ENCODE measurements at places on chromosomes 1 and 21. TPM values are rescaled to one million over a fixed set of nuclear protein-coding genes. Genes with fewer than 3 reads are reported as not detected.

The INAVA gene
- 128 TPM for total RNA-seq

The UMODL1 gene
- total RNA-seq: not detected

The ZBTB40 gene
- 21.6 TPM for total RNA-seq

The IL24 gene
- 1.8 TPM for total RNA-seq

The DNASE2B gene
- total RNA-seq: not detected

The RIPPLY3 gene
- total RNA-seq: 11.4 TPM

The ACTN2 gene
- not detected for total RNA-seq

The CELA2A gene
- not detected for total RNA-seq

The NR1I3 gene
- not detected for total RNA-seq

The COL8A2 gene
- total RNA-seq: 0.58 TPM

The CACNA1E gene
- not detected for total RNA-seq

GRCh38 chr1:19651141-19651737, 7.1 kb downstream of the NBL1 start:
- no peak overlapping the region for H3K4me3 ChIP-seq
- H3K36me3 ChIP-seq: no peaks in the 10 kb centered on the region

GRCh38 chr21:33414926-33415325, 11.7 kb downstream of the IFNGR2 start:
- H3K27ac ChIP-seq: no peak overlapping the region
- H3K4me3 ChIP-seq: no peak overlapping the region

DNA sequence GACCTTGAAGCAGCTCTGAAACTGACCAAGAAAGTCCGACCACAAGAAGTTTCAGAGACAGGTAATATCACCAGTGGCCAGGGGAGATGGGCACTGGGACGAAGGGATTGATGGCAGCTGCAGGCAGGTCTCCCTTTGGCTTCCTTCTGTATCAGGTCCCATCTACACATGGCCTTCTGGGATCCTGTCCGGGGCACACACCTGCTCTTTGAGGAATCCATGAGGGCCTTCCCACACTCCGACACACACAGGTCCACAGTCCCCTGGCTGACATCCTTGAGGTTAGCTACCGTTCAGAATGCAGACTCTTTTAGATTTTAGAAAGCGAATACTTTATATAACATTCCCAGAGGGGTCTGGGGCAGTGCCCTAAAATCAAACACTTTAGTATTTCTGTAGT, 26.5 kb upstream of the TMEM125 start:
- DNase-seq: no peak
- H3K27ac ChIP-seq: no peak overlapping the region
- no peak overlapping the region for H3K4me3 ChIP-seq
- H3K4me1 ChIP-seq: peaks cover 9% of the 10 kb centered on the region

DNA sequence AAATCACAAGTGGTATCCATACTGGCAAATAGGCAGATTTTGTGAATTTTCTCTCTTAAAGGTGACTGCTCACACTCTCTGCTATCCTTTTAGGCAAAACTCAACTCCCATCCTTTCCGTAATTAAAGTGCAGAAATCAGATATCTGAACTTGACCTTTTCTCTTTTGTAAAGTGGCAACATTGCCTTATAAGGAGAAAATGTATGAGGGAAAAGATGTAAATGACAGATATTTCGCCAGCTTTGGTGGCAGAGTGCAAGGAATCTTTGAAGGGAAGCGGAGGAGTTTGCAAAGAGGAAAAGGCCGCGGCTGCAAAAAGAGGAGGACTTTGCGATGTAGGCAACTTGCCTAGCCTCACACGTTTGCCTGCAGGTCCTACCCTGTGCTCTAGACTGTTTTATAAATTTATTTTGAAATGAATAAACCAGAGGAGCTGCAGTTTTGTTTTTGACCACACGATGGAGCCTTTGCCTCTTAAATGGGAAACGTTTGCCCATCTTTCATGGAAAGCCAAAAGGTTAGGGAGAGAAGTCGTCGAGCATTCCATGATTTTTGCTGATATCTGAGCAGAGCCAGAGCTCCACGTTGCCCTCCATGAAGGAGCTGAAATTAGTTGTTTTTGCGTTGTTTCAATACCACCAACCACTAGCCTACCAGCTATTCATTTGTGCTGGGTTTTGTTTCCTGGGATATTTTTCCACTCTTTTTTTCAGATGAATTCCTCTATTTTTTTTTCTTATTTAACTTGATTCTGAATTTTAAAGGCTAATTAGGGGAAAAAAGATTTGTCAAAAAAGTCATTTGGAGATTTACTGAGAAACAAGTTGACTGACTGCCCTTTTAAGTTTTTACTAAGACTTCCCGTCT, 242.3 kb downstream of the LMX1A start:
- no peaks in the 10 kb centered on the region for H3K36me3 ChIP-seq
- H3K4me1 ChIP-seq: peaks cover 14% of the 10 kb centered on the region
- no peak overlapping the region for H3K27ac ChIP-seq
- no peak overlapping the region for H3K4me3 ChIP-seq
- peak; percentile 91 for DNase-seq
- H3K27me3 ChIP-seq: peaks cover 18% of the 10 kb centered on the region

GRCh38 chr1:5704561-5705514, 287.4 kb downstream of the NPHP4 start:
- H3K27ac ChIP-seq: no peak overlapping the region
- peaks cover 79% of the 10 kb centered on the region for H3K27me3 ChIP-seq
- H3K4me1 ChIP-seq: no peaks in the 10 kb centered on the region
- DNase-seq: no peak

- H3K27me3 ChIP-seq: no peaks in the 10 kb centered on the region
- peaks cover 46% of the 10 kb centered on the region for H3K4me1 ChIP-seq
- peak overlapping the region; percentile 55 for H3K4me3 ChIP-seq
- DNase-seq: peak; percentile 85
- no peaks in the 10 kb centered on the region for H3K36me3 ChIP-seq
Observed at GRCh38 chr1:163174524-163175437, 27.9 kb downstream of the RGS5 start.

GRCh38 chr21:28489162-28489561, 503.5 kb downstream of the LTN1 start:
- no peaks in the 10 kb centered on the region for H3K4me1 ChIP-seq
- no peaks in the 10 kb centered on the region for H3K27me3 ChIP-seq

DNA sequence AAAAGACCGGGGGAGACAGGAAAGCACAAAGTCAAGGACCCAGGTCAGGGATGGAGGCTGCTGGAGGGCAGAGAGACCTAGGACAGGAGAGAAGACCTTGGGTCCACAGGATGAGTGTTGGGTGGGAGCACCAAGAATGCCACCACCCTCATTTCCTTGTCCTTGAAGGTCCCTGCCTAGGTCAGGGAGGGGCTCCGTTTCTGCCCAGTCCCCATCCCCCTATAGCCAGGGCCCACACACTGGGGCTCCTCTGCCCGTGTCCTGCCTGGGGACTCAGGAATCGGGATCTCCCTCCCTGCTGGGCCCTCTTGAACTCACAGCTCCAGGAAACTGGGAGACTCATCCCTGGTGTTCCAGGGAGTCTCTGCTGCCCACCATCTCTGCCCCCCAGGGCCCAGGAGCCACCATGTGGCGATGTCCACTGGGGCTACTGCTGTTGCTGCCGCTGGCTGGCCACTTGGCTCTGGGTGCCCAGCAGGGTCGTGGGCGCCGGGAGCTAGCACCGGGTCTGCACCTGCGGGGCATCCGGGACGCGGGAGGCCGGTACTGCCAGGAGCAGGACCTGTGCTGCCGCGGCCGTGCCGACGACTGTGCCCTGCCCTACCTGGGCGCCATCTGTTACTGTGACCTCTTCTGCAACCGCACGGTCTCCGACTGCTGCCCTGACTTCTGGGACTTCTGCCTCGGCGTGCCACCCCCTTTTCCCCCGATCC, 584 bp downstream of the TINAGL1 start:
- no peak for DNase-seq
- peaks cover 3% of the 10 kb centered on the region for H3K36me3 ChIP-seq
- no peaks in the 10 kb centered on the region for H3K27me3 ChIP-seq
- H3K27ac ChIP-seq: peak overlapping the region; percentile 98

GRCh38 chr1:87968197-87968955, 639.7 kb downstream of the LMO4 start:
- no peaks in the 10 kb centered on the region for H3K36me3 ChIP-seq
- no peak overlapping the region for H3K4me3 ChIP-seq
- H3K4me1 ChIP-seq: peaks cover 21% of the 10 kb centered on the region

GRCh38 chr21:43603641-43604504, 55.4 kb downstream of the HSF2BP start:
- H3K27ac ChIP-seq: no peak overlapping the region
- no peaks in the 10 kb centered on the region for H3K27me3 ChIP-seq
- H3K4me1 ChIP-seq: peaks cover 43% of the 10 kb centered on the region
- DNase-seq: no peak

DNA sequence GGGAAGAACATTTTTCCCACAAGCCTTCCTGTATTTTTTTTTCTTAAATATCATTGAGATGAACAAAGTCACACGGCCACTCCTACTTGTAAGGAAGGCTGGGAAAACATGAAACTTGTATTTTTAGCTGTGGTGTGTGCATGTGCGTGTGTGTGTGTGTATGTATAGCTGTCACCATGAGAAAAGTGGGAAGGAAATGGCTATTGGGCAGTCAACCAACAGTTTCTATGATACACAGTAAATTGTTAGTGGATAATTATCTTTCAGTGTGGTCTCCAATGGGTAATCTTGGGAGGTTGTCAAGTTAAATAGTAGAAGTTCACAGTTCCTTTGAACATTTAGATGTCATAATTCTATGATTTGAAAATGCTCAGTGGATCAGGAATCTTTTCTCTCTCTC, 132.7 kb upstream of the USP24 start:
- no peak overlapping the region for H3K4me3 ChIP-seq
- no peak for DNase-seq

GRCh38 chr21:33800753-33801423, 114.7 kb downstream of the ATP5PO start:
- DNase-seq: peak; percentile 38
- H3K4me3 ChIP-seq: no peak overlapping the region
- no peaks in the 10 kb centered on the region for H3K27me3 ChIP-seq
- H3K27ac ChIP-seq: peak overlapping the region; percentile 85

- DNase-seq: no peak
- H3K27ac ChIP-seq: no peak overlapping the region
- no peaks in the 10 kb centered on the region for H3K36me3 ChIP-seq
- no peak overlapping the region for H3K4me3 ChIP-seq
- no peaks in the 10 kb centered on the region for H3K27me3 ChIP-seq
Observed at GRCh38 chr1:94111879-94112278, 9.1 kb downstream of the ABCA4 start.

DNA sequence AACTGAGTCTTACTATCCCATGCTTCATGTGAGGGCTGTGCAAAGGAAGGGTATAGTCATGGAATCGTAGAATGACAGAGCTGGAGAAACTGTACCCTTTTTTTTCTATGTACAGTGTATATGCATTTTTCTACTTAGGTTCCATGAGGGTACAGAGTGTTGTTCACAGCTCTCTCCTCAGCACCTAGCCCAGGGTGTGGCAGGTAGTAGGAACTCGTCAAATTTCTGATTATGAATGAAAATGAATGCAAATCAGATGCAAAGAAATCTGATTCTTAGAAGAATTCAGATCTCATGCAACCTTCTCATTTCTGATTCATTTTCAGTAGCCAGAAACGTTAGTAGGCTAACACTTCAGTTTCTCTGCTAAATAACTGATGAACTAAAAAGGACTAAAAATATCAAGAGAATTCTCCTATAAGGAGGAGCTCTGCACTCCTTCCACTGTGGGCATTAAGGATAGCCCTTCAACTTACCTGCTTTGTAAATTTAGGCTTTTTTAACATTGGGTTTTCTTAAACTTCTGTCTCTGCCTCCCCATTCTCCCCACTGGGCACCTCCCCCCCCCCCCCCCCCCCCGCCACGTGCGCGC, 18.0 kb upstream of the HHAT start:
- DNase-seq: no peak
- no peak overlapping the region for H3K27ac ChIP-seq
- H3K4me3 ChIP-seq: peak overlapping the region; percentile 68
- H3K27me3 ChIP-seq: no peaks in the 10 kb centered on the region
- no peaks in the 10 kb centered on the region for H3K36me3 ChIP-seq

DNA sequence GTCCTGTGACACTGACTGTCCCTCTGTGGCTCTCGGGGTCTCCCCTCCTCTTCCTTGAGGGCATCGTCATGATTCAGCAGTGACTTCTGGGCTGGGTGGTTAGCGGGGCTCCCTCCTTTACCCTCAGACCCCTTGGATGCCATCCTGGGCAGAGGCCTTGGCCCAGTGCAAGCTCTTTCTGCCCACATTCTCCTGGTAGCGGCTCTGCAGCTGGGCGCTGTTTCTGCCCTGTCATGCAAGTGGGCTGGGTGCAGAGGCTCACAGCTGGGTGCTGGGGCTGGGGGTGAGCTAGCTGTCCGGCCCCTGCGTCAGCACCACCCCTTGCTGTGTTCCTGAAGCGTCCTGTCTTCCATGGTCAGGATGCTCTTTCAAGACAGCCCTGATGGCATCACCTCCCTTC, 158.5 kb downstream of the PCBP3 start:
- no peaks in the 10 kb centered on the region for H3K36me3 ChIP-seq
- H3K4me3 ChIP-seq: no peak overlapping the region
- no peaks in the 10 kb centered on the region for H3K27me3 ChIP-seq
- no peaks in the 10 kb centered on the region for H3K4me1 ChIP-seq
- H3K27ac ChIP-seq: no peak overlapping the region
- DNase-seq: no peak

GRCh38 chr1:5448486-5448885, 543.7 kb downstream of the NPHP4 start:
- no peak overlapping the region for H3K27ac ChIP-seq
- DNase-seq: no peak
- H3K36me3 ChIP-seq: no peaks in the 10 kb centered on the region

GRCh38 chr1:42209526-42210251, 45.1 kb upstream of the GUCA2A start:
- peak; percentile 19 for DNase-seq
- H3K4me3 ChIP-seq: no peak overlapping the region
- no peaks in the 10 kb centered on the region for H3K27me3 ChIP-seq
- H3K36me3 ChIP-seq: peaks cover 13% of the 10 kb centered on the region
- 0 out of 2 replicates have a peak overlapping the region, but pooled peaks have one; percentile 6 for H3K27ac ChIP-seq

Measured in PC-3 (cell line).